H7 (cell line): ENCODE measurements at places on chromosomes 2 and 18.

DNA sequence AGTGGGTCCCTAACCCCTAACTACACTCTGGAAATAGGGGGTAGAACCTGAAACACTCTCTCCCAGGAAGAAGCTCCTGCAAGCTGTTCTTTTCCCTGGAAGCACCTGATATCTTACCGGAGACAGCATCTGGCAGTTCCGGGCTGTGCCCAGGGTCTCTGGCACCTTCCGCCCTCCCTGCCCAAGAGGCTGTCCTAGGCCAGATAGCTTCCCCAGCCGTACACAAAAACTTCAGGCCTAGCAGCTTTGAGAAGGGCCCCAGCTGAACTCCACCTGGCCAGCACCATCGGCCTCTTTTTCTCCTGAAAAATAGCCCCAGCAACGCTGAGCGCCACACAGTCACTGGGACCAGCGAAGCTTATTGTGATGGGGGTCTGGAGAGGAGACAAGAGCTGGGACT is 9.7 kb downstream of the OSR1 start:
- DNase-seq: no peak

DNA sequence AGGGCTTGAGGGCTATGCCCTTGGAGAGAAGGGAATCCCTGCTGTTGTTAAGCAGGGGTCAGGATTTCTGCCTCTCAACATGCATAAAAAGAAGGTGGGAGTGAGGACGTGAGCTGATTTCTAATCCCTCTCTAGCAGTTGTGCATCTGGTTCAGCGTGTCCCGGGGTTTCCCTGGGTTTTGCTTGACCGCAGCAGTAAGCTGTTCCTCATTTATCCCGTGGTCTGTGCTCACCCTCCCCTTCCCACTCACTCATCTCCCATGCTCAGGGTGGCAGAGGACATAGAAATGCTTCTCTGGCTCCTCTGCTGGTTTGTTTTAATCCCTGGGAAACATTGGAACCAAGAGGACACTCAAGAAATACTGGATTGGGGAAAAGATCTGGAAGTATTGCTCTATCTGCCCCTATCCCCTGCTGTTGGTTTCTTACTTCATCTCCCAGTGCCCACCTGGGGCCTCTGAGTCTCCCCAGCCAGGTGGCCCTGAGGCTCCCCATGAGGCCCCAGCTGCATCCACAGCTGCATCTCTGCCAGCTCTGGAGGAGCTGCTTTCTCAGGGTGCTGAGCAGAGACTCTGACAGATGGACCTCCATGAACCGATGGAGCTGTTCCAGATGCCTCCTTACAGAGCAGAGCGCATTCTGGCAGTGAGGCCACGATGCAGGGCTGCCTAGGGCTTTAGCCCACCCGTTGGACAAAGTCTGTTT is 36.1 kb downstream of the TET3 start:
- DNase-seq: no peak

- DNase-seq: no peak
Measured at GRCh38 chr2:225104321-225104720, 62.1 kb upstream of the DOCK10 start.

- DNase-seq: no peak
Measured at GRCh38 chr2:217989221-217989948, 13.4 kb downstream of the TNS1 start.

- DNase-seq: peak; percentile 12
Measured at GRCh38 chr18:26089293-26090129, 902 bp downstream of the SS18 start.

DNA sequence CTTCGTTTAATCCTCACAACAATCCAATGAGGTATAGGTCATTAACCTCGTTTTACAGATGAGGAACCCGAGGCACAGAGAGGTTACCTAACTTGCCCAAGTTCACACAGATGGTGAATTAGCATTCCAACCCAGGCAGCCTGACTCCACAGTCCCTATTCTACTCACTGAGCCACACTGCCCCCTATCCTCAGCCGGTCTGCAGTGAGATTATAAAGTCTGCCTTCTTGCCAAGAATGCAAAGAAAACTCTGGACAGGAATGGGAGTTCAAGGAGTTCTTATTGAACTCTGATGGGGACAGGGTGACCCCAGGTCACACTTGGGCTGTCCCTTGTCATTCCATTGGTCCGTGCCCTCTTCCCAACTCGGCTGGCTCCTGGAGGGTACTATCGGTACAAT is 118.1 kb upstream of the MSH6 start:
- peak; percentile 28 for DNase-seq

GRCh38 chr2:21256006-21256405 is 132.2 kb downstream of the TDRD15 start:
- no peak for DNase-seq

DNA sequence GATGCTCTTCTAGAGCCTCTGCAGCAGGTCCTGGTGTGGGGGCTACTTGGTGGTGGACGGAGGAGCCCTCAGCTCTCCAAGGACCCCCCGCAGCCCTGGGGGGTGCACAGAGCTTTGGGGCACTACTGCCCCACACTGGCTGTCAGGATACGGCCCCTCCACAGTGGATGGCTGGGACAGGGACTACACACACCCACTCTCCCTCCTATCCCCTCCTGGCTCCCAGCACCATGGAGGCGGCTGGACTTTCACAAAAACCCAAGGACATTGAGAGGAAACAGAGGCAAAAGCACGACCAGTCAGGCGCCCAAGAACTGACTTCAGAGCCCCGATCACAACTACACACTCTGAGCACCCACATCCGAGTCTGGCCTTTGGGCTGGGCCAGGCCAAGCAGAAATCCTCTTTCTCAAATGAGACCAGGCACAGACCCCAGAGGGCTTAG is 12.6 kb downstream of the GPR35 start:
- no peak for DNase-seq

DNA sequence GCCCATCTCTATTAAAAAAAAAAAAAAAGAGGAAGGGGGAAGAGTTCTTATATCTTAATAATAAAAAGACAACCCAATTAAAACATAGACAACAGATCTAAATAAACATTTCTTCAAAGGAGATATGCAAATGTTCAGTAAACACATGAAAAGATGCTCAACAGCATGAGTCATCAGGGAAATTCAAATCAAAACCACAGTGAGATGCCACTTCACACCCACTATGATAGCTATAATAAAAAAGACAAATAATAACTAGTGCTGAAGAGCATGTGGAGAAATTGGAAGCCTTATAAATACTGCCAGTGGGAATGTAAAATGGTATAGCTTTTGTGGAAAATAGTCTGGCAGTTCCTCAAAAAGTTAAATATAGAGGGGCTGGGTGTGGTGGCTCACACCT is 61.5 kb upstream of the CYP20A1 start:
- no peak for DNase-seq

DNA sequence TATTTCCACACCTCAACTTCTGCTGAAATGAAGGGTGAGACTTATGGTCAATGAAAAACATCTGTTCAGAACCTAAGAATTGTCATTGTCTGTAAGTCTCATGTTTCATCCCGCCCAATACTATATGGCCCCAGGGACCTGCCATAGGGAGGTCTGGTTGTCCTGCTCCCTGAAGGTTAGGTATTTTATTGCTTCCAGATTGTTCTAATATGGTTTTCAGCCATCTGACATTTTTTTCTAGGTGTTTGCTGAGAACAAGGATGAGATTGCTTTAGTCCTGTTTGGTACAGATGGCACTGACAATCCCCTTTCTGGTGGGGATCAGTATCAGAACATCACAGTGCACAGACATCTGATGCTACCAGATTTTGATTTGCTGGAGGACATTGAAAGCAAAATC is 7.3 kb downstream of the XRCC5 start:
- DNase-seq: no peak

GRCh38 chr2:224594840-224595239 is 9.7 kb upstream of the CUL3 start:
- no peak for DNase-seq

DNA sequence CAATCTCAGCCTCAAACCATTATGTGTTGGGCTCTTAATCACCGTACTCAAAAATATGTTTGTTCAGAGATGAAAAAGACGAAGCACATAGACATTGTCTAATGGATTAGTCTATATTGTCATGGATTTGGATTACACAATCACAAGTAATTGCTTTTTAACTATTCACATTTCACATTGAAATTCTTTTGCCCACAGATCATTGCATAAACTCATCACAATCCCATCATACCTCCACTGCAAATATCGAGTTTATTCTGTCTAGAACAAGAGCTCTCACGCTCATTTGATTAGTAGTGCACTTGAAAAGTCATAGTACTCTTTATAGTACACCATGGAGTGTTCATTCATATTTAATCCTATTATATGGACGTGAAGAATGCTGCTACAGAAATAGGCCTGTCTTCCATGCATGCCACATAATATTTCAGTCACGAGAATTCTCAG is 97.9 kb upstream of the SOX11 start:
- no peak for DNase-seq
